Stimulated activated naive CD4-positive, alpha-beta T cell (primary cell): ENCODE measurements at places on chromosomes 2 and 18.

- DNase-seq = no peak
Measured at GRCh38 chr2:10935953-10936942, 24.5 kb downstream of the KCNF1 start.

- DNase-seq = no peak
Measured at GRCh38 chr18:76484749-76485387, 10.2 kb downstream of the ZNF516 start.

- DNase-seq = peak; percentile 59
Measured at GRCh38 chr2:238231251-238231793, 8.5 kb downstream of the HES6 start.

DNA sequence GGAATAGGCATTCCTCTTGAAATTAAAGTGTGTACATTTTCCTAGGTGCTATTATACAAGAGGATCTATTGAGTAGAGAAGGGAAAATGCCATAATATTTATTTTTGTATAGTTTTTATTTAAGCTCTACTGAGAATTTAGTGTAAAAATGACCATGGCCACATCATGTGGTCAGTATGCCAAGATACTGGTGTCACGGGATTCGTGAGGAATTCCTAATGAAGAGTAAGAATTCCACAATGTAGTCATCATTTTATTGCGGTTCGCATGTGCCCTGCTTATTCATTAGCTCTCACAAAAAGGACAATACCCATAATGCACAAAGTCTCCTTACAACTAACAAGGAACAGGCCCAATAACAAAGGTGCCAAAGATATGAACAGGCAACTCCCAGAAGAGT, 39.3 kb upstream of the PARD3B start:
- DNase-seq = no peak

DNA sequence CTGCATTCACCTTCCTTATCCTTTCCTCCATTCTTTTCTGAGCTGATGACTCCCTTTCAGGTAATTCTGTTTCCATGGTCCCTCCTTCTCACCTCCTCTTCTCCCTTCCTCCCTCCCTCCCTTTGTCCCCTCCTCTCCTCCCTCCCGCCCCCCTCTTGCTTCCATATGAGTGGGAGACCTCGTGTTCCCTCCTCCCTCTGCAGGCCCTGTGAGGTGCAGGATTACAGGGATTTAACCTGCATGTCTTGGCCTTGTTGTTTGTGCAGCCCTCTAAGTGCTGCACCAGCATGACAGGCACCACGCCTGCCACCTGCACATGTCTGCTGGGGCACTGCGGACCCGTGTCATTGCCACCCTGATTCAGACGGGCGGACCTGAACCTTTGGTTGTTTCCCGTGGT, 103.1 kb downstream of the SNTG2 start:
- no peak for DNase-seq
